ENCODE measurements at places on chromosomes 16 and 17.
A peak's percentile ranks its signal among the peaks of the same experiment; 100 is the strongest.

DNA sequence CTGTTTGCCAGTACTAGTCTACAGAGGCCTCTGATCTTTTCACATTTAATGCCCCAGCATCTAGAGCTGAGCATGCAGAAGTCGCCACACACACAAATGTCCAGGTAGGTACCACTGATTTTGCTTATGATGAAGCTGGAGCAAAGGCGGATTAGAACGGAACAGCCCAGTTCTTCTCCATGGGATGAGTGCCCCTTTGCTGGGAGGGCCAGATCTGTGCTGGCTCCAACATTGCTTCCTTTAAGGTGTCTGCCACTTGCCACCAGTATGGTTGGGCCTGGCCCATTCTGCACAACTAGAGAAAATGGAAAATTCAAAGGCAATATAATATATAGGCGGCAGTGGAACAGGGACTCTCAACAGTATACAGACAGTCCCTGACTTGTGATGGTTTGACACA, 2.2 kb upstream of the MNT start:
- H3K27ac ChIP-seq: no peak overlapping the region
- peak overlapping the region; percentile 75 for H3K4me3 ChIP-seq
- peaks cover 49% of the 10 kb centered on the region for H3K4me1 ChIP-seq
- no peak for DNase-seq

DNA sequence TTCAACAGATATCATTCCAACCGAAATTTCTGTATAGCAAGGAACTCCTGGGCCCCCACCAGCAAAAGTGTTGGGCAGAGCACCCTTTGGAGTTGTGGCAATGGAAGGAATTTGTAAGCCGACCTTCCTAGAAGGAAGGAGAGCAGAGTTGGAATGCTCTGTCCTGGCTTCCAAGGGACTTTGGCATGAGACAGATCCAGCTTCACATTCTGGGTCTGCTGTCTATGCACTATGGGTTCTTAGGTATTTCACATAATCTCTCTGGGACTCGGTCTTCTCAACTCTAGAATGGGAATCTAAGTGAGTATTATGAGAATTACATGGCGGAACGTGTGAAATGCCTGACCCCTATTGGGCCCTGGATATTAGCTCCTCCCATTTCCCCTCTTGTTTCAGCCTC, 63.2 kb upstream of the MARCHF10 start:
- DNase-seq: no peak
- H3K27ac ChIP-seq: no peak overlapping the region
- no peak overlapping the region for H3K4me3 ChIP-seq
- H3K36me3 ChIP-seq: no peaks in the 10 kb centered on the region
- H3K27me3 ChIP-seq: peaks cover 23% of the 10 kb centered on the region

DNA sequence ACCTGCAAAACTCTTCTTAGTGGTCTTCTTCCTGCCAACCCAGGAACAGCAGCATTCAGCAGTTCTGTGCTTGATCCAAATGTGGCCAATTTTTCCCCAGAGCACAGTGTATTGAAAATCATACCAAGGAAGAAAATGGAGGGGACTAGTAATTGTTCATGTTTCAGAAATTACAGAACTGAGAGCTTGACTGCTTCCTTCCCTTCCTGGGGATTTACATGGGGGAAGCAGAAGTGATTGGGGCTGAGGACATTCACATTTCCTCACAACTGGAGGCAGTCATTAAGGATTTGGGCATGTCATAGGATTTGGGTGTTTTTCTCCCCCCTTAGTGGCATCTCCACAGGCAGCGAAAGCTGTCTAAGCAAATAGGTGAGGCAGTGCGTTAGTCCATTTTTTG, 19.7 kb downstream of the CIITA start:
- H3K4me1 ChIP-seq: peaks cover 11% of the 10 kb centered on the region
- no peak overlapping the region for H3K4me3 ChIP-seq
- no peaks in the 10 kb centered on the region for H3K27me3 ChIP-seq
- no peak overlapping the region for H3K27ac ChIP-seq
- H3K36me3 ChIP-seq: peaks cover 71% of the 10 kb centered on the region
- no peak for DNase-seq

DNA sequence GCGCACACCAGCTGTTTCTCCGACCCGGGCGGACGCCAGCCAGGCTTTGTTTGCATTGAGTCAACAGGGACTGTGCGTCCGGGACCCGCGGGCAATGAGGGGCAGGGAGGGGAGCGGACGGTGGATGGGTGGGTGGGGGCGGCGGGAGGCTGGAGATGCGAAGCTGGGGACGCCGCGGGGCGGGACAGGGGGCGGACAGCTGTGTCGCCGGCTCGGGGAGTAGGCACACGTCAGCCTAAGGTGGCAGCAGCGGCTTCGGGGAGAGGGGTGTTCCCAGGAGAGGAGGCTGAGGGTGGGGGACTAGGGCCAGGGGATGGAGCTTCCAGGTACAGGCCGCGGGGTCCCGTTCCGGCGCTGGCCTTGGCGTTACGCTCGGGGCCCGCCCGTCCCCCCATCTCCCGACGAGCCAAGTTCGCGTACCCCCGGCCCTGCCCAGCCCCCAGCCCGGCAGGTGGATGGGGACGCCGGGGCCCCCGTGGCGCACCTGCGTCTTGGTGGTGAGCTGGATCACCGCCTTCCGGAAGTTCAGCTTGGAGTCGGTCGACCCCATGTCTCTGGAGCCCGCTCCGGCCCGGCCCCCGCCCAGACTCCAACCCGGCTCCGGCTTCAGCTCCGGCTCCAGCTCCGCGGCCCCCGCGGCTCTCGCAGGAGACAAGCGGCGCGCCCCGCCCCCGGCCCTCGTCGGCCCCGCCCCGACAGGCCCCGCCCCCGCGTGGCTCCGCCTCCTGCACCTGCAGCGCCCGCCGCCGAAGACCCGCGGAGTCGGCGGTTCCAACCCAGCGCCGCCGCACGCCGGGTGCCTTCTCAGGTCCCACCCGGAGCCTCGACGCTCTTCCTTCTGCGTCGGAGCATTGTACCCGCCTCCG, at the start of gene HID1:
Gene HID1 (minus strand): TSS at position 653 of the 866 bp plus-strand sequence. CDS start 103 bp downstream, at position 550.
- no peaks in the 10 kb centered on the region for H3K36me3 ChIP-seq
- H3K27ac ChIP-seq: no peak within 1 kb of the TSS
- H3K4me1 ChIP-seq: peaks cover 6% of the 10 kb centered on the region
- H3K4me3 ChIP-seq: peak within 1 kb of the TSS; percentile 72

DNA sequence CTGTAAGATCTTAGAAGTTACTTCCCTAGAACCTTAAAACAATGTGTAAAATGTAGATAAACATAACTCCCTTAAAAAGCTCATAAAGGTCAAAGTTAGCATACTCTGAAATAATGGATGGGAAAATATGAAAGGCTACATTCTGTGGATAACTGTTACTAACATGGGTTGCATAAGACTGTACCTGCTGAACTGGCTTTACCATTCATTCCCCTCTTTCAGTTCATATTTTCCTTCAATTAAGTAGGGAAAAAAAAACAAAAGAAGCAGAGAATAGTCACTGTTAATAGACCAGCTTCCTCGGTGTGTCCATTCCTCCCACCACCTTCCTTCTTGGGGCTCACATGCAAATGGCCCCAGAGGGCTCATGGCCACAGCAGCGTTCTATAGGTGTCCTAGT, 7.5 kb upstream of the MEIOB start:
- H3K36me3 ChIP-seq: no peaks in the 10 kb centered on the region
- peaks cover 11% of the 10 kb centered on the region for H3K4me1 ChIP-seq
- H3K27ac ChIP-seq: no peak overlapping the region

DNA sequence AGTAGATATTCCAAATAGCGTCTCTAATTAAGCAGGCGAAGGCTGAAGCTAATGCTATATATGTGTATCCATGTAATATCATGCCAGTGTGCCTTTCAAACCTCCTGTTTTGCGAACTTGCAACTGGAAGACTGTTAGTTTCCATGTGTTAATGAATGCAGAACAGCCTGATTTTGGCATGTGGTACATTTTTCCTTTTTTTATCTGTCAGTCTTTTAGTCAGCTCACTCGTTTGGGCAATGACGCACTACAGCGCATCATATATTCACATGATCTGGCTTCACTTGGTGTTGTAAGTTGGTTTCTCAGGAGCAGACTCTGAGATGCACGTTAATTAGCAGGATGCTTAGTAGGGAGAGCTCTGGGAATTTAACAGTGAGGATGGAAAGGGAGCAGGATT, 210.4 kb upstream of the CA10 start:
- H3K4me3 ChIP-seq: no peak overlapping the region
- no peak overlapping the region for H3K27ac ChIP-seq
- H3K4me1 ChIP-seq: no peaks in the 10 kb centered on the region
- no peaks in the 10 kb centered on the region for H3K36me3 ChIP-seq
- DNase-seq: no peak
- H3K27me3 ChIP-seq: no peaks in the 10 kb centered on the region

GRCh38 chr17:78325076-78325687, 34.7 kb downstream of the SOCS3 start:
- H3K36me3 ChIP-seq: no peaks in the 10 kb centered on the region
- DNase-seq: no peak
- no peak overlapping the region for H3K27ac ChIP-seq
- H3K4me1 ChIP-seq: peaks cover 26% of the 10 kb centered on the region

DNA sequence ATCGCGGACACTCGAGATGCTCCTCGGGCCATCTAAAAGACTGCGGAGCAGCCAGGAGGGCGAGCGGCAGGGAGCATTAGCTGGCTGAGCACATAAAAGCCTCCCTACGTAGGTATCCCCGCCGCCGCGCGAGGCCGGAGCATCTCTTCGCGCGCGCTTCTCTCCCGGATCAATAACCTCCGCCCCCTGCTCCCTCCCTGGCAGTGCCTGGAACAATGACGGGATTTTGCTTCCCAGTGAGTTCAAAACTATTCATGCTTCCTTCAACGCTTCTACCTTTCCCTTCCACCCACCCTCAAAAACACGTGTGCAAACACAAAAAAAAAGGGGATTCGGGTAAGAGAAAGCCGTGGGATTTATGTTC, 984 bp downstream of the CENPV start:
- H3K36me3 ChIP-seq: peaks cover 13% of the 10 kb centered on the region
- peaks cover 19% of the 10 kb centered on the region for H3K4me1 ChIP-seq

GRCh38 chr16:70416748-70417616, 21.9 kb downstream of the ST3GAL2 start:
- no peaks in the 10 kb centered on the region for H3K27me3 ChIP-seq
- H3K36me3 ChIP-seq: peaks cover under 1% of the 10 kb centered on the region
- DNase-seq: no peak
- peaks cover 16% of the 10 kb centered on the region for H3K4me1 ChIP-seq
- no peak overlapping the region for H3K4me3 ChIP-seq
- no peak overlapping the region for H3K27ac ChIP-seq

- no peak for DNase-seq
- H3K27me3 ChIP-seq: peaks cover under 1% of the 10 kb centered on the region
These were observed 296.2 kb upstream of the IRX3 start for GRCh38 chr16:54582631-54583250.

GRCh38 chr16:61364990-61365389, 671.2 kb downstream of the CDH8 start:
- H3K27ac ChIP-seq: no peak overlapping the region
- H3K4me3 ChIP-seq: no peak overlapping the region
- no peaks in the 10 kb centered on the region for H3K36me3 ChIP-seq

GRCh38 chr17:45155029-45155428, 6.6 kb upstream of the HEXIM2 start:
- H3K4me1 ChIP-seq: peaks cover 44% of the 10 kb centered on the region
- no peaks in the 10 kb centered on the region for H3K27me3 ChIP-seq
- H3K27ac ChIP-seq: no peak overlapping the region
- H3K36me3 ChIP-seq: peaks cover 38% of the 10 kb centered on the region
- H3K4me3 ChIP-seq: no peak overlapping the region

DNA sequence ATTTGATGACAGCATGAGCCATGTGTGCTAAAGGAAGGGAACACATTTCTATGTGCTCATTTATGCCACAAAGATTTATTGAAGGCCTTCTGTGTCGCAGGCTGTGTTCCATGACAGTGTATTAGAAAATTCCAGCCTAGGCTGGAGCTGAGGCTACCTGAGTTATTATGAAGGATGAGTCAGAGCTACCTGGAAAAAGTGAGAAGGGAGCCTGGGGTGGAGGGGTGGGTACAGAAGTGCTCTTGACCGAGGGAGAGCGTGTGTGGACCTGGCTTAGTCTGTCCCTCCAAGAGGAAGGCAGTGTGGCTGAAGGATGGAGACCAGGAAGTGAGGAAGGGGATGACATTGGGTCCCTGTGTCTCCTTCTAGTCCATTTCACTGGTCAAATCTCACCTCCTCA, 98.3 kb downstream of the N4BP1 start:
- no peak overlapping the region for H3K4me3 ChIP-seq
- DNase-seq: no peak
- H3K27ac ChIP-seq: no peak overlapping the region
- H3K36me3 ChIP-seq: no peaks in the 10 kb centered on the region

DNA sequence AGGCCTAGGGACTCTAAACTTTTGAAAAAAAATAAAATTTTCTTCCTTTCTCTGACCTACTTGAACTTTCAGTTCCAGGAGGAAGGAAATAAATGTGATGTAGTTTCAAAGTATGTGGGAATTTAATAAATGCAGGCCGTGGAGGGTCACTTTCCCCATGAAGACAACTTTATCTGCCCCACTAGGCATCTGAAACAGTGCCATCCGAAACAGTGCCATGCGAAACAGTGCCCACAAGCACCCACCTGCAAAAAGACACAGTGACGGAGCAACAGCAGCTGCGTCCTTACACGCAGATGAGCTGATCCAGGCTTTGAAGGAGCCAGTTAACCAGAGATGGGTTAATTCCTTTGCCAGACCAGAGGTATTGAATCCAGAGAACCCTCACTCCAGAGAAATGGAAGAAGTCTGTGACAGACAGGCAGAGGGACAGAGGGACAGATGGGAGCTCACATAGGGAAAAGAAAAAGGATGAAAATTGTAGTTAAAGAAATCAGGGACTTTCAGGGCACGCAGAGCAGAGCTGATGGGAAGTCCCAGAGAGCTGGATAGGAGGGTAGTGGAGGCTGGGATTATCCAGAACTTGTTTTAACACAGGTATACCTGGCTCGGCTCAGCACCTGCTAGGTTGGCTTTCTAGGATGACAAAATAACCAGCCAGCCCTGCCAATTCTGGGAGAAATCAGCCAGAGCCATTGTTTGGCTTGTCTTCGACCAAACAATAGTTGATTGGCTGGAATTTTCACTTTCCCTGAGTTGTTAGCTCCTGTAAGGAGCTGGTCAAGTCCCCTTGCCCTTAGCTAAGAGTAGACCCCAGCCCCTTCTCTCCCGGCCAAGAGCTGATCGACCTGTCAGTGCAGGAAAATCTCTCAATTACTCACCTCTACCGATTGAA, 17.1 kb upstream of the HOXB13 start:
- H3K27me3 ChIP-seq: peaks cover 92% of the 10 kb centered on the region
- no peak for DNase-seq
- peaks cover 2% of the 10 kb centered on the region for H3K4me1 ChIP-seq
- no peak overlapping the region for H3K27ac ChIP-seq

- peak; percentile 84 for DNase-seq
- H3K4me1 ChIP-seq: peaks cover 44% of the 10 kb centered on the region
- peak overlapping the region; percentile 92 for H3K27ac ChIP-seq
- H3K27me3 ChIP-seq: peaks cover 4% of the 10 kb centered on the region
- H3K4me3 ChIP-seq: peak overlapping the region; percentile 58
- H3K36me3 ChIP-seq: no peaks in the 10 kb centered on the region
These were observed 725 bp downstream of the KRTAP16-1 start for GRCh38 chr17:41308251-41308917.

DNA sequence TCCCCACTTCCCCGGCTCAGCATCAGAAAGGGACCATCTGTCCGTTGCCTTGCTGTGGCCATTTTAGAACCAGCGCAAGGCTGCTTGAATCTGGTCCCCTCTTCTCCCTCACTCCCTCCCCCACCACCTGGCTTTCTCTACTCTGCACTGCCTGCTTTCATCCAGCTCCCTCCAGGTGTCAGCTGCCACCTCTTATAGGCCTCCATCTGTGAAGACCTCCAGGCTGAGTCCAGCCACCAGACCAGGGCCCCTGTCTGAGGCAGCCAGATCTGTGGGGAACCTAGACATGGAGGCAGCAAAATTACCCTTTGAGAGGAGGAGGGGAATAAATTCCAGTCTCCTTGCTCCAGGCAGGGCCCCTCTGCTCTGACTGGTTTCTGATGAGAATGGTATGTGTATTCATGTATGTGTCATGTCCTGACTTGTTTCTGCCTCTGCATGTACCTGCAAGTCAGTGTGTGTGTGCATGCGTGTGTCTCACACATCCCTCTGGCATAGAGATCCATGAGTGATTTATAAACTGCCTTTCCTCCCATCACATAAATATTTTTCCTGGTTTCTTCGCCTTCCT, 21.1 kb downstream of the MINK1 start:
- peaks cover 31% of the 10 kb centered on the region for H3K36me3 ChIP-seq
- no peaks in the 10 kb centered on the region for H3K27me3 ChIP-seq

All from activated CD4-positive, alpha-beta memory T cell treated with anti-CD3 and anti-CD28 coated beads, Interleukin-2, amount 10 ng/mL, durations not matched to agents 7 days and 5 days (primary cell).